ENCODE measurements at places on chromosomes 5 and 9.

- no peak for DNase-seq
Observed at GRCh38 chr9:117415358-117415914, 579 bp upstream of the ASTN2 start.

- no peak for DNase-seq
Observed at GRCh38 chr5:122951658-122952057, 84.9 kb downstream of the PPIC start.

- no peak for DNase-seq
Observed at GRCh38 chr5:136526791-136527190, 161.4 kb upstream of the TRPC7 start.

DNA sequence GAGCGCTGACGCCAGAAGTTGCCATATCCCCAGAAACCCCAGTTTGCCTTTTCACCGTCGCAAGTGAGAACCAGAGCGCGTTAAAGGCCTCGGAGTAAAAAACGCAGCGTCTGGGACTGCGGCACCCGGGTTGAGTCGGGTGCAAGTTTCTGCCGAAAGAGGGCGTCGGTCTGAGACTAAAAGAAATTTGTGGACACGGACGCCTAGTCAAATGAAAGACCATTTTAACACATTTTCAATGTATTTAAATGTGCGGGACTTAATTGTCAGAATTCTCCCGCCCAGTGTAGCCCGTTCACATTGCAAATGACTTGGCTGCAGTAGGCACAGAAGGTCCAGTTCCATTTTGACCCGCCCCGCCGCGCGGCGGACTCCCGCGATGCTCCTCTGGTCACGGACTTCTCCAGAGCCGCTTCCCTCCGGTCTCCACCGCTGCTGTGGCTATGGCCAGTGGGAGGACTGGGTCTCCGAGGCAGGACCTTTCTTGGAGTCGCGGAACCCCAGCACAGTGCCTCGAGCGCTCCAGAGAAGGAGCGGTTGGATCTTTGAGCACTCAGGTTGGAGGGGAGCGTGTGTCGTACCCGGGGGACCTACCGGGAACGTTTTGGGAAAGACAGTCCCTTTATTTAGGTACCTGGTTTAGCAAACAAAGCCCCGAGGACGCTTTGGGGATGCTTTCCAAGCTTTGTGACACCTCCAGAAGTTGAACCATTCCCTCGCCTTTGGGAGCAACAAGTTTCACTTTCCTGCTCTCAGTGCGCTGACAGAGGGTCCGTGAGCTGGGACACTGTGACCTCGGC, 1.2 kb upstream of the NPR3 start:
- DNase-seq, result peak; percentile 13

DNA sequence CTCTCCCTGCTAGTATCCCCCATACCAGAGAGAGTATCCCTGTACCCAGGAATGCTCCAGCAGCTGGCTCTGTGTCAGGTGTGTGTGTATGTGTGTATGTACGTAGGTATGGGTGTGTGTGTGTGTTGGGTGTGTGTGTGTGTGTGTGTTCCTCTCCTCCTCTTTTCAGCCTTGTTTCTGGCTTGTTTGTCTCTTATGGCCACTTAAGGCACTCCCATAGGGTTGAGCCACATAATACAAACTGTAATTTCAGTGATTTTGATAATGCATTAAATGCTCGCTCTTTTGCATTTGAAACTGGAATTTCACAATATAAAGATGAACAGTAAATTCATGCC, 80.8 kb upstream of the SH3PXD2B start:
- DNase-seq, result no peak

DNA sequence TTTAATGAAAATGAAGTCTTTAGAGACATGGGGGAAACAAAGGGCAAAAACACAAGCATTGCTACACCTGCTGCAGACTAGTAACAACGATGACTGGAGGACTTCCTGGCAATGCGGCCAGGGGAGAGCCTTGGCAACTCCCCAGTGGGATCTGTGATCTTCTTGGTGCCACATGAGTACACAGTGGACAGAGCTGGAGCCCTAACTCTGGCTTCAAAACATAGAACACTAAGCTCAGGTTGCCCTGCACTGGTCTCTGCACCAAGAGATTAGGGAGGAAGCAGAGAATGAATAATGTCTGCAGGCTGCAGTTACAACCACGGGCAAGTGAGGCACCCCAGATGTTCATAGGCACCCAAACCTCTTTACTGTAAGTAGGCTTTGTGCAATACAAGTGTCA, 91.1 kb downstream of the MRPS27 start:
- no peak for DNase-seq

DNA sequence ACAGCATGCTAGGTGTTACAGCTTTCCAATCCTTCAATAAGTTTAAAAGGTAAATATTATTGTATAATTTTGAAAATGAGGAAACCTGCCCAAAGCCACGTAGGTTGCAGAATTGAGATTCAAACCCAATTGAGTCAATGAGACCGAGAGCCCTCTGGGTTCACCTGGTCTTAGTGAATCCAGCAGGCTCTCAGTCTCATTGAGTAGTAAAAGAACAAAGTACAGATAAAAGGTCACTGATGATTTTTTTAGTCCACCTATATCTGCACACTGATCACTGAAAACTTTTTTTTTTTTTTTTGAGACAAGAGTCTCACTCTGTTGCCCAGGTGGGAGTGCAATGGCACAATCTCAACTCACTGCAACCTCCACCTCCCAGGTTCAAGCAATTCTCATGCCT, 27.2 kb downstream of the PLPP1 start:
- DNase-seq, result no peak

DNA sequence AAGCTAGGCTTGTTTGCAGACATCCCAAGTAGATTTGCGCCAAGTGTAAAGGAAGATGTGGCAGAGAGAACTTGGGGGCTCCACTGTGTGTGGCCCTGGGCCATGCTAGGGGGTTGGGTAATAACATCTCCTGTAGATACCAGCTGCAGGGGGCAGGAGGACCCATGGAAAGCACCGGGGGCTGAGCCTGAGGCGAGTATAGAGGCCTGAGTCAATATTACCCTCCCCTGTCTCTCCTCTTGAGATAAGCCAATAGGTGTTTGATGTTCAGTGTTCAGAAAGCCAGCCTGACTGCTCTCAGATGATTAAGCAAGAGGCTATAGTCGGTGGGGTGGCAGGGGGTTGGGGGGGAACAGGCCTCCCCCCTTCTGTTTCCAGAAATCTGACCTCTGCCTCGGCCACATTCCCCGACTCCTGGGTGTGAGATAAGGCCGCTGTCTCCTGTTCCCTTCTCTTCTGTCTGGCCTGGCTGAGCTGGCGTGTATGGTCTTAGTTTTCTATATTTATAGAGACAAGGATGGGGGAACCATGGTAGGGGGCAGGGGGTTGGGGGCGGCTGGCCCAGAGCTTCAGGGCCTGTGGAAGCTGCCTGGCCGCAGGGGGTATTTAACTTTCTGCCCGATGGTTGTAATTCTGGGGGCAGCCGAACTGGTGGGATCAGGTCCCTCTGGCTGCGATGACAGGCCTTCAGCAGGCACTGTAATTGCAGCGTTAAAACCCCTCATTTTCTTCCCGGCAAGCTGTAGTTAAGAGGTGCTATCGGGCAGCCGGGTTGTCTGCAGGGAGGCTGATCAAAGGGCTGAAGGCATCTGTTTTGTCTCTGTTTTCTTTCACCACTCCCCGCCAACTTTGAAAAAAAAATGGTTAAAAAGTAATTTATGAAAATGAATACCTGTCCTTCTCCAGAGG, 292.0 kb downstream of the NSG2 start:
- peak; percentile 78 for DNase-seq

- peak; percentile 81 for DNase-seq
Observed at GRCh38 chr5:33997331-33997983, 10.4 kb downstream of the AMACR start.

DNA sequence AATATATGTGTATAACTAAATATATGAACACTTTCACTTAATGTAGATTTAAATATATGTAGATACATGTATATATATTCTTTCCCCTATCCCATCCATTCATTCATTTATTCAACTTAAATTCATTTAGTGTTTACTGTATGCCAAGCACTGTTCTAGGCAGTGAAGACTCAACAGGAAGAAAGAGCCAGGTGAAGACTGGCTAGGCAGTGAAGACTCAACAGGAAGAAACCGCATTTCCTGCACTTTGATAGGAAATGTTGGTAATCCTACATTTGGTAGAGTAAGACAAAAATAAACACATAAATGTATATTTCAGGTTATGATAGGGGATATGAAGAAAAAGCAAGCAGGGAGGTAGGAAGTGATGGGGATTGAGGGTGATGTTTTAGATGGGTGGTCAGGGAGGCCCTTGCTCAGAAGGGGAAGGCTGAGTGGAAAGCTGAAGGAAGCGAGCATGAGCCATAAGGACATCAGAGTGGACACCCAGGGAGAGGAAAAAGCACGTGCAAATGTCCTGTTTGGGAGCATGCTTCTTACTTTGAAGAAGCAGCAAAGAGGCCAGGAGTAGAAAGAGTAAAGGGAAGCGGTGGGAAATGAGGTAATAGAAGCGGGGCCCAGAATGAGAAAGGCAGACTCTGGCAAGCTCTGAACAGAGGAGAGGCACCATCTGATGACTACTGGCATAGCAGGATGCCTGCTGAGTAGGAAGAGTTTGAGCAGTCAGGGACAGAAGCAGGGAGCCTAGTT, 227.8 kb upstream of the MAP3K1 start:
- DNase-seq, result no peak

DNA sequence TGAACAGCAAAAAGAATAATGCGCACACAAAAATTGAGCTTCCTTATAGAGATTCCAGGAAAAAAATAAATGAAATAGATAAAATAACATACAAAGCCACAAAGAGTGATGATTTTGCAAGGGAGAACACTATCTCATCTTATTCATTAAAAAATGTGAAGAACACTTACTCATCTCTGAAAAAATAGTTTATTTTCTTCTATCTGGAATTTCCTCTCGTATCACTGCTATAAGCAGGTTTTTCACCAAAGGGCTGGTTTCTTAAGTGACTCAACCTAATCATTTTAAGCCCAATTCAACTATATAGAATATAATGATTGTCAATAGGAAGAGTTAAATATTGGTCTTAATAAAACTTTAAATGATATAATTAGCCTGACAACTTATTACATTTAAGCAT, 504.9 kb downstream of the NR2F1-AS1 start:
- no peak for DNase-seq

- no peak for DNase-seq
Observed at GRCh38 chr5:42596817-42597216, 159.8 kb upstream of the CCDC152 start.

DNA sequence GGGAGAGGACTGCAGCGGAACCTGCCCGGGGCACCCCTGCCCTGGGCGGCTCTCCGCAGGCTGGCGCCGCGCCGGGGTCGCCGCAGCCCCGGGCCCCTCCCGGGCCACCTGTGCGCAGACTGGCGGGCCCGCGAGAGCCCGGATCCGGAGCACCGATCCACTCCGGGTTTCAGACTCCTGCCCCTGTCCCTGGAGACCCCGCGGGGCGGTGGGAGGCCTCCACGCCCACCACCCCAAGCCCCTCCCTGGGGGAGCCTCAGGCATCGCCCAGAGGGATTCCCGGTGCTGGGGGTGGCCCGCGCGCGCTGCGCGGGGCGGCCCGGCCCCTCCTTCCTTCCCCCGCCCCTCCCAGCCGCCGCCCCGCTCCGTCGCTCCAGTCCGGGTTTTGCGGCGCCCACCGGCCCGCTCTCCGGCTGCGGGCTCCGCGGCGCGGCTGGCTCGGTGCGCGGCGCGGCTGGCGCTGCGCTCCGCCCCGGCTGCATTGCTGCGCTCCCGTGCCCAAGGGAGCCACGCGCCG, at the start of gene UNC5A:
Gene UNC5A (plus strand): TSS at position 479 of the 517 bp plus-strand sequence. CDS start 192 bp downstream, outside the sequence.
- peak; percentile 31 for DNase-seq

GRCh38 chr9:99628849-99629620, 192.7 kb upstream of the NR4A3 start:
- DNase-seq, result no peak

GRCh38 chr9:4850603-4851310, 58.0 kb downstream of the RCL1 start:
- DNase-seq, result no peak

DNA sequence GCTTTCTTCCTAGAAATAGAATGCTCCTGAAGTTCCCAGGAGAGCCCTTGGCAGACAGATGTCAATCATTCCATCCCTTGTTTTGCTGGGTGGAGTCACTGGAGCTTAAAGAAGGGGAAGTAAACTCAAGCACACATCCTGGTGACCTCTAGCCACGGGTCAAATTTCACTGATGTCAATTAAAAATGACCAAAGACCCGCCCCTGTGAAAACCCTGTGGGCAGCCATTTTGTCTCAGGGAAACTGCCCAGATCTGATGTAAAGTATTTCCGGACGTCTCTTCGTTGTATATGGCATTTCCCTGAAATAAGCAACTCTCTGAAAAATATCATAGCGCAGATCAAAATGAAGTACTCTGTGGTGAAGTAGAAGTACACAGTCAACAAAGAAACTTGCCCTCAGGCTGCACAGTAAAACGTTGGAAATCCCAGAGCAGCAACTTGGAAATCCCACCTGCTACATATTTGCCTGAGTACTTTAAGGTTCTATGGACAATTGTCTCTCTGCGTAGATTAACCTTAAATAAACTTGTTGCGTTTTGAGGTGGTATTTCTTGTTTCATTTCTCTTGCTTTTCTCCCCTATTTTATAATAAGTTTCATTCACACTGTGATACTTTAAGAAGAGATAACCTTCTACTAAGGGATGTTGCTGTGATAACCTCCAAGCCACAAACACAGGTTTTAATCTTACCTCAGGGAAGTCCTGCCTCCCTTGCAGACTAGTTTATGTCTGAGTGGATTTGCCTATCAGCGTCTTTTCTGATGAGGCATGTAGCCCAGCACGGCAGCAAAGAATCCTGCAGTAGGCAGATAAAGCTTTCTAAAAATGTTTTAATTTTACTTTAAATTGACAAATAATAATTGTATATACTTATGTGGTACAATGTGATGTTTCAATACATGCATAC, 60.9 kb upstream of the PIP5K1B start:
- DNase-seq, result no peak

DNA sequence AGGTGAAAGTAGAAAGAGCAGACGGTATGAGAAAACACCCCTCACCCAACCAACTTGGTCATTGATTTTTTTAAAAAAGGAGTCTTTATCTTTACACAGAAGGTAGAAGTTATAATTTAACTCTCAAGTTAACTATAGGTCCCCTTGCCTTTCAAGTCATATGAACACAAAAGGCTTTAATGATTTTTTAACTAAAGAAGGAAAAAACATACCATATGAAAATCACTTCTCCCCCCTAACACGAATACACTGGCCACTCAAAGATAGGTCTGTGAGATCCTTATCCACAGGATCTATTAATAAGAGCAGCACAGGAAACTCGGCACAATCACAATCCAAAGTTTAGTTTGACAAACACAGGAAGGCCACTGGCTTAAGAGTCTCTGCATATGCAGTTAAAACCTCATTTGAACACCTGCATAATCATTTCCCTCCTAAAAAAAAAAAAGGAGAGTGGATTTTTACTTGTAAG, 138.0 kb downstream of the ENC1 start:
- DNase-seq, result no peak

GRCh38 chr5:140432916-140433315, 31.3 kb downstream of the ANKHD1 start:
- no peak for DNase-seq

GRCh38 chr5:116032991-116033390, 719 bp downstream of the ARL14EPL start:
- no peak for DNase-seq

DNA sequence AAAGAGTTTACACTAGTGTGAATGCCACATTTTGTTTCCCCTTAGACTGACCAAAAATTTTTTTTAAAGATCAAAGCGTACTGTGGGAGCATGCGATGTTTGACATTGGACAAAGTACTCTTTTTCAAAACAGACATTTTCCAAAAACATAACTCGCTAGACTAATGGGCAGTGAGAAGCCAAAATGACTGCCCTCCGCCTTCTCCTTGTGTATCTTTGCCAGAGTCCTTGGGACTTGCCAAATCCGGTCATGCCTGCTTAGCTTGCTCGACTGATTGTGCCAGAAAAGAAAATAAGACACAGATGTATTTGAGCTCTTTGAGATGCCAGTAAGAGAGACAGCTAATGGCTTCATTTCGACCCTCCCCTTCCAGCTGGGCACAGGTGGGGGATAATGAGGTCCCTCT, 157.5 kb downstream of the MAPKAP1 start:
- no peak for DNase-seq
